ENCODE measurements at places on chromosomes 7 and 10. TPM values are rescaled to one million over a fixed set of nuclear protein-coding genes. Genes with fewer than 3 reads are reported as not detected.

Gene CLEC5A
- total RNA-seq = 10.8 TPM

Gene GRK5
- 26.2 TPM for total RNA-seq

Gene PRSS2
- total RNA-seq = not detected

Gene AQP1
- 121 TPM for total RNA-seq

Gene PRKG1
- 144 TPM for total RNA-seq

Gene C10orf120
- 1.2 TPM for total RNA-seq

Gene COL28A1
- not detected for total RNA-seq

Gene TAS2R41
- total RNA-seq = 2.6 TPM

Gene SEMA3A
- 10.4 TPM for total RNA-seq

Gene MINDY3
- 30.8 TPM for total RNA-seq

Gene SFTPA1
- total RNA-seq = 0.48 TPM

Gene ERVW-1
- 5.5 TPM for total RNA-seq

Gene MORN4
- total RNA-seq = 0.48 TPM

Gene ZNF239
- 2.6 TPM for total RNA-seq

Gene PDZD7
- 0.48 TPM for total RNA-seq

Gene SPDYE16
- 3.6 TPM for total RNA-seq

Gene ZNF804B
- 7.7 TPM for total RNA-seq

Gene FAM237B
- 1.7 TPM for total RNA-seq

Gene CPVL
- 13.2 TPM for total RNA-seq

Gene PLAU
- total RNA-seq = 20.5 TPM

Gene PURB
- 40.0 TPM for total RNA-seq

Gene ZNF32
- 40.9 TPM for total RNA-seq

Gene RBP4
- total RNA-seq = 6.5 TPM

Gene COL26A1
- 1.4 TPM for total RNA-seq

Gene PCLO
- 6.7 TPM for total RNA-seq

Gene ANKRD22
- total RNA-seq = 1.4 TPM

Gene PCDH15
- 15.9 TPM for total RNA-seq

Gene CFAP58
- total RNA-seq = 0.48 TPM

Gene SERPINE1
- total RNA-seq = 152 TPM

Gene GSDME
- total RNA-seq = 31.8 TPM

Gene OPN1SW
- total RNA-seq = not detected

Gene SEC31B
- total RNA-seq = 4.6 TPM

Gene TEX47
- 1.2 TPM for total RNA-seq

Gene SUN3
- total RNA-seq = not detected

Gene SKIDA1
- 10.1 TPM for total RNA-seq

Gene COPS6
- 19.5 TPM for total RNA-seq

Gene CNPY1
- total RNA-seq = 0.96 TPM

Gene WEE2
- 1.9 TPM for total RNA-seq

Gene DLX6
- 2.4 TPM for total RNA-seq

Gene ANKRD2
- not detected for total RNA-seq

Gene PLEKHS1
- total RNA-seq = 2.2 TPM

Gene GOLGA7B
- 0.96 TPM for total RNA-seq

Gene GAD2
- 2.2 TPM for total RNA-seq

Gene EPHB4
- 97.3 TPM for total RNA-seq

Gene TACC2
- 10.6 TPM for total RNA-seq

Gene ITGB1
- total RNA-seq = 1,341 TPM
